Germinal center (tissue), 1 donor: ENCODE measurements at places on chromosomes 4 and X.
A peak's percentile ranks its signal among the peaks of the same experiment; 100 is the strongest.

GRCh38 chrX:17390419-17390850, 15.4 kb downstream of the NHS start:
- DNase-seq: no peak

DNA sequence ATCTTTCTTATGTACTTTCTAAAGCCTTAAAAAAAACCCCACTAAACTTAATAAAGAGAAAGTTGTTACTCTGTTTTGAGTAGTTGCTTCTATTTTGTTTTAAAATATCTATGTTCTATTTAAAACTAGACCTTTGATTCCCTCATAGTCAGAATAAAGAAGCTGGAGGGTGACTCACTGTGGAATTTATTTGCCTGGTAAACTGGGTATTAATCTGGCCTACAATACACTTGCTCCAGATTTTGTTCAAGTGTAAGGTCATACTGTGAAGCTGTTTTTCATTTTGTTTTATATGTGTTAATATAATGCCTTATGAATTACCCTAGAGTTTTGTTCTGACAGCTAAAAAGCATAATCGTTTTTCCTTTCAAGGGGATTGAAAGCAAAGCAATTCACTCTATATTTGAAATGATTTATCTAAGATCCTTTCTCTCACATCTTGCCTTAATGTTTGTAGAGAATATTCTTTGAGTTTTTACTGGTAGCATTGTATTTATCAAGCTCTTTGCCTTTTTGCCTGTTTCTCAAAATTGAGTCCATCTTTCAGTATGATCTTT, 277.4 kb upstream of the PITX2 start:
- DNase-seq: no peak

- no peak for DNase-seq
Measured at GRCh38 chr4:153014460-153014859, 78.3 kb downstream of the FHDC1 start.

DNA sequence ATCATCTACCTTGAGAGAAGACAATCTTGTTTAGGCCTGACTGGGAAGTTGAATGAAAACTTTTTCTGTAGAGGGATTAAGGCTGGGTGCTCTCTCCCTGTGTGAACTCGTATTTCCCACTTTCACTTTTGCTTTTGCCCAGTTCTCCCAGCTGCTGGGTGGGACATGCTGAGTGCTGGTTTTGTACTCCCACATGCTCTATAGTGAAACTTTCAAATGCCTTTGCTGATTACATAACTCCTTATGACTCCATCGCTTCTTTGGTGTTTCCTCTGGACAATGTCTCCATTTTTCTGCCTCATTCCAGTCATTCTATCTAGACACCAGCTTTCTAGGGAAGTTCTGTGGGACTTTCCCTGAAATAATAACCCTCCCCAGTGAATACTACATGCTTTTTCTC, 100.5 kb downstream of the CLNK start:
- no peak for DNase-seq

DNA sequence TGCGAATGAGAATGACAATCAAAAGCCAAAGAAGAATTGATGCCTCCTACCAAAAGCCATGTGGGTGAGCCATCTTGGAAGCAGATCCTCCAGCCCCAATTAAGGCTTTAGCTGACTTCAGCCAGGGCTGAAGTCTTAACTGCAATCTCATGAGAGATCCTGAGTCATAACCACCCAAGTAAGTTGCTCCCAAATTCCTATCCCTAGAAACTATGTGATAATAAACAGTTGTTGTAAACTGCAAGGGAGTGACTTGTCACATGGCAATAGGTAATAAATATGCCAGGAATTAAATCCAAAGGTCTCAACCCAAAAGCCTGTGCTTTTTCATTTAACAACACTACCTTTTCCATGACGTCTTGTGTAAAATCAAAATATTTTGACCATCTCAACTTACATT, 154.2 kb upstream of the TBL1X start:
- no peak for DNase-seq

DNA sequence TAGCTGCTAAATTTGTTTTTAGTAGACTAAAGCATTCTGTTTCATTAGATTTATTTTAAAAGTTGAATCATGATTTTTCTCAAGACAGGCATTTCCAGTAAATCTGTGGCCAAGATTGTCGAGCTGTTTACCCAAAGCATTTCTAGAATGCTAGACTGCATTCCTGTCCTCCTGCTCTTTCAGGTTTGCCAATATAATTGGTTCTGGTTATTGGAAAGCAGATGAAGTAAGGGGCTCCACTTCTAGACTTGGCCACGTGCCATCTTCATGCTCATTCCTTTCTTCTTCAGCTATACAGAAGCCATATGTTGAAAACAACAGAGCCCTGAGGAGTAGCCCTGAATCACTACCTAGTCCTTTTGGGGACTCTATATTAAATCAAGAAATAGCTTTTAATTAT, 62.5 kb downstream of the PGRMC2 start:
- DNase-seq: no peak

DNA sequence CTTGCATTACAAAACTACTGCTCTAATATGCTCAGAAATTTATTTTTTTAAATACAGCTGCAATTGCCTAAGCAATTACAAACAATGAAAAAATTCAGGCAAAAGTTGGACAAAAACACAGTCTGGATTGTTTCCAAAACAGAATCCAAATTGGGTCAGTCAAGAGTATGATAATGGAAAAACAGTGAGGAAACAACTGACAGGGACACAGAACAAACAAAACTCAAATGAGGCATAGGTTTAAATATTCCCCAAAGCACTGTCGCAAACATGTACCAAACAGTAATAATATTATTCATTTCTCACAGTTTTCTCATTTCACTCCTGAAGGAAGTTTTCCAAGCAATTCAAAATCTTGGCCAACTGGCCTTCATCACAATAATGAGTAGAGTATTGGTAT, 386.6 kb downstream of the CENPC start:
- DNase-seq: no peak

DNA sequence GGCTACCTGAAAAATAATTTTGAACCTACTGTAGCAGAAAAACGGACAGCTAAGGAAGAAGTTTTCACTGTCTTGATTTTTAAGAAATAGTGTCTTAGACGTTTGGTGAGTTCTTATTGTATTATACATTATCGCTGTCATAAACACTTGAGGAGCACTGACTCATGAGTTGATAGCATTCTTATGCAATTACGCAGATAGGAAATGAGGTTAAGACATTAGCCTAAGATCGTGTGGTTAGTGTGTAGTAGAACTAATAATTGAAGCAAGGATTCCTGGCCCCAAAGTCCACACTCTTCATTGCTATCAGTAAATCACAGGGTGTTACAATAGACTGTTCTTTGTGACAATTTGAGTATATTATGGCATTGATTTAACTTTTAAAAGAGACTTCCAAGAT, 238.1 kb downstream of the ARAP2 start:
- DNase-seq: no peak

DNA sequence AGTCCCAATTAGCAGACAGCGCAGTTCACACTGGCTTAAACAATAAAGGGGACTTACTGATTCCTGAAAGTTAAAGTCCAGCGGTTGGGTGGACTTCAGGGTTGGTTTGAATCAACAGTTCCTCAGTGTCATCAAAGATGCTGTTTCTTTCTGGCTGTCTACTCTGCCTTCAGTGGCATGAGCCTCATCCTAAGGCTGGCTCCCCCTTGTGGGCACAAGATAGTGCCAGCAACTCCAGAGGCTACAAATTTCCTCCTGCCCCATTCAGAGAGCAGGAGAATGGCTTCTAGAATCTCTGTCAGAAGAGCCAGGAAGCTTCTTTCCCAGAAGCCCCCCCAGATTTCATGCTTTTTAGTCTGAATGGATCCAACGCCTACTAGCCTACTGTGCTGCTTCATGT, 82.4 kb upstream of the MTM1 start:
- peak; percentile 22 for DNase-seq

GRCh38 chr4:153220682-153221395, 16.6 kb downstream of the TRIM2 start:
- no peak for DNase-seq

GRCh38 chrX:123581586-123581985, 151.3 kb downstream of the THOC2 start:
- no peak for DNase-seq

DNA sequence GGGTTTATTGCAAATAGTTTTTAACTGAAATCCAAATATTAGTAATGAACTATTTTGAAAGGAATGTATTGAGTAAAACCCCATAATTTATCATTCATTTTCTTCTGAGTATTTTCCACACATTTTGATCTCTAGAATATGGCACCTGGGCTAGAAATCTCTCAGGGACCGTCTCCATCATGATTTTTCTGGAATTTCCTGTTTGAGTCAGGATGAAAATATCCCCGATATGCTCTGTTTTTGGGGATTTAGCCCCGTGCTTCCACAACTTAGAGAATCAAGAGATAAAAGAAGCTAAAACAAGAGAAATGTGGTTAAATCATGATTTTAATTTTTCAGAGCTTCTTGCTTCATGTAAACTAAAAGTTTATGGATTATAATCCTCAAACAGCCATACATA, 114.2 kb downstream of the SPCS3 start:
- no peak for DNase-seq

- no peak for DNase-seq
Measured at GRCh38 chr4:23920716-23921446, 31.0 kb upstream of the PPARGC1A start.

DNA sequence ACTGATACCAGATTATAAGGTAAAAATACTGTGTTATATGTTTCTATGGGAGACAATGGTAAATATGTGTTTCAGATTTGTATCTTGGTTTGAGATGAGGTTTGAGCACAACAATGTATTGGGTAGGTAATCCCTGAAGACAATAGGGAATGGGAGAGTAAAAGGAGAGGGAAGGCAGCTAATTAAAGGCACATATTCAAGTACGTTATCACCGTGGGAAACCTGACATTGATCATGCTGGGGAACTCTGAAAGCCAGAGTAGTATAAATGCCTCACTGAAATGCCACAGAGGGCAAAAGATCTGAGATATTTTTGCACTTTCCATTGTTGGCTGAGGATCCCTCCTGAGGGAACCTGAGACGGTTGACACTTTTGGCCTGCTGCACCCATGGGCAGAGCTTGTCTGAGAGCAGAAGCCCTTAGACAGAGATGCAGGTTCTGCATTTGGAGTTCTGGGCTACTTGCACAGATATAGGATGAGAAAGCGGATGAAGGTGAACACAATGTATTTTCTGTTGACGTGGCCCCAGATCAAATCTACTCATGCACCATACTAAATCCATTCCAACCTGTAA, 506.7 kb downstream of the PCDH18 start:
- no peak for DNase-seq

- no peak for DNase-seq
Measured at GRCh38 chr4:123785538-123785937, 388.9 kb downstream of the SPRY1 start.

- DNase-seq: no peak
Measured at GRCh38 chrX:109858602-109859341, 125.7 kb upstream of the ACSL4 start.

- no peak for DNase-seq
Measured at GRCh38 chrX:906586-906985, 276.0 kb downstream of the SHOX start.

DNA sequence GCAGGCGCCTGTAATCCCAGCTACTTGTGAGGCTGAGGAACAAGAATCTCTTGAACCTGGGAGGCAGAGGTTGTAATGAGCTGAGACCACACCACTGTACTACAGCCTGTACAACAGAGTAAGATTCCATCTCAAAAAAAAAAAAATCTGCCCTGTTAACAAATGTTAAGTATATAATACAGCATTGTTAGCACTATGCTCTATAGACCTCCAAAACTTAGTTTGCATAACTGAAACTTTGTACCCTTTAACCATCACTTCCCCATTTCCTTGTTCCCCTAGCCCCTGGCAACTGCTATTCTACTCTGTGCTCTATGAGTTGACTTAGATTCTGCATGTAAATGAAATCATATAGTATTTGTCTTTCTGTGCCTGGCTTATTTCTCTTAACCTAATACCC, 76.7 kb downstream of the TAB3 start:
- no peak for DNase-seq

- DNase-seq: no peak
Measured at GRCh38 chrX:8971116-8971515, 62.8 kb downstream of the FAM9B start.

GRCh38 chr4:126766241-126766640, 866.5 kb upstream of the INTU start:
- DNase-seq: no peak

- DNase-seq: no peak
Measured at GRCh38 chr4:23233596-23233995, 540.9 kb downstream of the GBA3 start.

GRCh38 chrX:70172221-70172620, 5.1 kb upstream of the DGAT2L6 start:
- no peak for DNase-seq

DNA sequence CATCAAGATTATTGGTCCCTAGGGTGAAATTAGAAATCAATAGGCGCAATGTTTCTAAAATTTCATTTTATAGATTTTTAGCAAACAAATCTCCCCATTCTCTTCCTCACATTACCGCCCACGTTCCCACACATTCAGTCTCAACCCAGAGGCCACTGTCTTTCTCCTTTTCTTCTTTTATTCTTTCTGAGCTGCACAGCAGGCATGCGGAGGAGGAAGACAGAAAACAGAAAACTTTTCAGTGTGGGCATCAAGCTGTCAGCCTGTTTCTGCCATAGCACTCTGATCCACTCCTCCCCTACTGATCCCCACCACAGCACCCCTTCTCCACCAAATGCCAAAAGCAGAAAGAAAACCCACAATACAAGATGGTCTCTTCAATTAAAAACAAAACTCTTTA, 94.8 kb upstream of the ADAMTS3 start:
- DNase-seq: no peak

- no peak for DNase-seq
Measured at GRCh38 chr4:149701435-149702156, 114.0 kb downstream of the IQCM start.

GRCh38 chr4:141180991-141181761, 39.5 kb upstream of the ZNF330 start:
- DNase-seq: no peak

DNA sequence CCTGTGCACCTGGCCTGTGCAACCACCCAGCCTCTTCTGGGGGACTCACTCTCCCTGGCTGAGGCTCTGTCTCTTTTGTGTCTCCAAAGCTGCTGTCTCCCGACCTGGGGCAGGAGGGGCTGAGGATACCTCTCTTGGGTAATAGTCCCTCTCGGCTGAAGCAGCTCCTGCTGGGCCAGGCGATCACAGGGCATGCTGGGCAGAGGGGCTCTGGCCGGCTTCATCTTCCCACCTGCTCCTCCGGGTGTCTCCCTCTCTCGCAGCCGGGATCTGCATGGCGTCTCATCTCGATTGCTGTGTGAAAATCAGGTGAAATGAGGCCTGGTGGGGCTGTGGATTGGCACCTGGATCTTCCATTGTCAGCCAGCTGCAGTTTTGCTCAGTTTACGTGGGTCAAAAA, 53.2 kb downstream of the MGST2 start:
- DNase-seq: no peak

DNA sequence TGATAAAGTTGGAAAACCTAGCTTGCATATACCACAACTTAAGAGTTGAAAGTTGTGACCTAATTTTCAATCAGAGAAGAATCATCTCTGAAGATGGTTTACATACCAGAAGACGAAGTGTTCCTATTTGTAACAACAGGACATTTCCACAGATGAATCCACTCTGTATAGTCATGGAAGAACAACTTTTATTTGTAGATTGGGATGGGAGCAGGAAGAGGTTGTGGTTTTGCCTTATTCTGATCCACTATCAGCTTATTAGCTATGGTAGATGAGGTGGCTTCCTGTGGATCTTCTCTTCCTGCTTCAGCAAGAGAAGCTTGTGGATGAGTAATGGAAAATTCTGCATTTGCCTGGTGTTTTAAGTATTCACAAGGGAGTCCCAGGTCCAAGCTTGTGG, 18.6 kb upstream of the SUPT20HL1 start:
- DNase-seq: no peak
